ENCODE measurements at places on chromosomes 4 and X. TPM values are rescaled to one million over a fixed set of nuclear protein-coding genes. Genes with fewer than 3 reads are reported as not detected.

RTL3 gene
- polyA plus RNA-seq: 0.64 TPM

DNA sequence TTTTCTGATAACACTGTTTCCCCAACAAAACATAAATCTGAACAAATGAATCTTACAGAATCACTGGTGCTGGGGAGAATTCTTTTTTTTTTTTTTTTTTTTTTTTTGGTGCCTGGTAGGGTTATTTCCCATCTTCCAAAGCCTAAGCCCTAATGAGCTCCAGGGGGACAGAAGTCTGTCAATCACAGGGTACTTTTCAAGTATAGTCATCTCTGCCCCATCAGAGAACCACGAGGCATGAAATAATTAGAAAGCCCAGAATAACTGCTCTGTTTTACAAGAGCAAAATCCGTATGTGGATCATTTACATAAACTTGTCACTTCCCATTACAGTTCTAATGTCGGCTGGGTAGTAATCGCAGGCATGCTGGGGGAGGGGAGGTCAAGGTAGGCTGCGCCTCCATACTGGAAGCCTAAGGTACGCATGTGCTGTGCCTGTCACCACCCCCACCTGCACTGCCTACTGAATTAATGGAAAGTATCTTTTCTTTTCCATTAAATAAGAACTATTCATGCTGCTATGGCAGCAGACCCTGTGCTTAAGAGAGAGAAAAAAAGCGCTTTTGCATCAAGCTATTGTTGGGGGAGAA lies 164.7 kb upstream of the LEF1 start:
- H3K36me3 ChIP-seq: no peaks in the 10 kb centered on the region
- H3K27me3 ChIP-seq: no peaks in the 10 kb centered on the region
- no peaks in the 10 kb centered on the region for H3K4me1 ChIP-seq
- no peak overlapping the region for H3K4me3 ChIP-seq

PTTG2 gene
- polyA plus RNA-seq: not detected

- no peaks in the 10 kb centered on the region for H3K4me1 ChIP-seq
- H3K27ac ChIP-seq: no peak overlapping the region
- H3K36me3 ChIP-seq: no peaks in the 10 kb centered on the region
- H3K4me3 ChIP-seq: no peak overlapping the region
Measured at GRCh38 chr4:147247579-147247978, 233.3 kb upstream of the EDNRA start.

- no peak overlapping the region for H3K4me3 ChIP-seq
- no peaks in the 10 kb centered on the region for H3K4me1 ChIP-seq
- no peaks in the 10 kb centered on the region for H3K36me3 ChIP-seq
- no peak overlapping the region for H3K27ac ChIP-seq
Measured at GRCh38 chr4:1767770-1768366, 25.2 kb upstream of the FGFR3 start.

DNA sequence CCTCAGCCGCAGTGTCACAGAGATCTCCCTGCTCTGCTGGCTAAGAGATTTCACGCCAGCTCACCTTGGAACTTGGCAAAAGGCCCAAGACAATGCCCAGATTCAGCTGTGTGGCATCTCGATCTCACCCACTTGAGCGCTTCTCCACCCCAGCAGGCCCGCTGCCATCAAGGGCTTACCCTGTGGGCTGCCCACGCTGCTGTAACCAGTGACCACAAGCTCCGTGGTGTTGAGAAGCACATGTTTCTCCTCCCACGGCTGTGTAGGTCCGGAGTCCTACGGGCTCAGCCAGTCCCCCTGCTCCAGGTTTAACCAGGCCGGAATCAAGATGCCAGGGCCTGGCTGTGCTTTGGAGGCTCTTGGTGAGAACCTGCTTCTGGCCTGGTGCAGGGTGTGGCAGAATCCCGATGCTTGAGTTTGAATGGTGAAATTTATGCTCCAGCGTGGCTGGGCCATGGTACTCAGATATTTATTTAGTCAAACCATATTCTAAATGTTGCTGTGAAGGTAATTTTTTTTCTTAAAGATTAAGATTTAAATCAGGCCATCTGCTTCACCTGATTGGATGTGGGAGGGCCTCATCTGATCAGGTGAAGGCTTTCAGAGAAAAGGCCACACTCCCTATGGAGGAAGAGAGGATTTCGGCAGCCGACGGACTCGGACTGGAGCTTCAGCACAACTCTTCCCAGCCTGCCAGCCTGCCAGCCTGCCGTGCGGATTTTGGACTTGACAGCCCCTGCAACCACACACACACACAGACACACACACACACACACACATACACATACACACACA lies 24.8 kb upstream of the ADRA2C start:
- no peaks in the 10 kb centered on the region for H3K27me3 ChIP-seq
- H3K4me1 ChIP-seq: peaks cover 25% of the 10 kb centered on the region
- DNase-seq: no peak
- no peak overlapping the region for H3K27ac ChIP-seq
- H3K36me3 ChIP-seq: no peaks in the 10 kb centered on the region

- no peaks in the 10 kb centered on the region for H3K27me3 ChIP-seq
- H3K4me3 ChIP-seq: no peak overlapping the region
- no peaks in the 10 kb centered on the region for H3K36me3 ChIP-seq
- no peak overlapping the region for H3K27ac ChIP-seq
- DNase-seq: no peak
- no peaks in the 10 kb centered on the region for H3K4me1 ChIP-seq
Measured at GRCh38 chrX:14476205-14476604, 53.1 kb upstream of the GLRA2 start.

AMTN gene
- polyA plus RNA-seq: not detected

C4orf50 gene
- under 0.01 TPM for polyA plus RNA-seq

DNA sequence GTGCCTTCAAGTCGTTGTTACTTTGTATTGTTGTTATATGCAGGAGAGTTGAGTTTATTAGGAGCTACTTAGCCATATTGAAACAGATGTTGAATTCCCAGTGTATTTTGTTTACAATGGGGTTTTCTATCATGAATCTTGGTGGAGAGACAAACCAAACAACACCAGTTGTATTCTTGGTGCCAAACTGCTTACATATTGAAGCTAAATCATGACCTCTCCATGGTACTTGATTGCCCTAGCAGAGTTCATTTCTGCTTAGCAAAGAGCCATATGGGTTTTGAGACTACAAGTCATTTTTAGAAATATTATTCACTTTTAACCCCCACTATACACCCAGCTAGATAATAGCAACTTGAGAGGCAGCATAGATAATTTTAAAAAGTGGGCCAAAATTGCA lies 85.4 kb downstream of the ADGRG4 start:
- no peaks in the 10 kb centered on the region for H3K4me1 ChIP-seq
- no peaks in the 10 kb centered on the region for H3K36me3 ChIP-seq
- no peak for DNase-seq
- H3K4me3 ChIP-seq: no peak overlapping the region

MAGEE1 gene
- polyA plus RNA-seq: 0.57 TPM

DNA sequence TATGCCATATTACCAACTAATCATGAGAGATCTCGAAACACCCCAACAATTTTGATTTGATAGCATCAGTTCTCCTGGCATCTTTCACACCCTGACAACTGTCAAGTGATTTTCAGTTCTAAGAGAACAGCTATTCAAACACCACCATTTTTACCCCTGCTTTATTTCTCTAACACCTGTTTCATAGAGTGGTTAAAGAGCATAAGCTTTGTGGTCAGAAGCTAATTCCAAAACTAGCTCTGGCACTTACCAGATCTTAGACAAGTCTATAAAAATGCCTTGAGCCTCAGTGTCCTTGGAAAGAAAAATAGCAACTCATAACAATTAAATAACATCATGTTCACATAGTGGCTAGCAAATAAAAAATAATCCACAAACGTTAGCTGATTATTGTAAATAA lies 17.9 kb downstream of the PPA2 start:
- H3K27me3 ChIP-seq: no peaks in the 10 kb centered on the region
- no peaks in the 10 kb centered on the region for H3K4me1 ChIP-seq
- no peak for DNase-seq
- no peak overlapping the region for H3K4me3 ChIP-seq
